ENCODE measurements at places on chromosomes 13 and 19.

DNA sequence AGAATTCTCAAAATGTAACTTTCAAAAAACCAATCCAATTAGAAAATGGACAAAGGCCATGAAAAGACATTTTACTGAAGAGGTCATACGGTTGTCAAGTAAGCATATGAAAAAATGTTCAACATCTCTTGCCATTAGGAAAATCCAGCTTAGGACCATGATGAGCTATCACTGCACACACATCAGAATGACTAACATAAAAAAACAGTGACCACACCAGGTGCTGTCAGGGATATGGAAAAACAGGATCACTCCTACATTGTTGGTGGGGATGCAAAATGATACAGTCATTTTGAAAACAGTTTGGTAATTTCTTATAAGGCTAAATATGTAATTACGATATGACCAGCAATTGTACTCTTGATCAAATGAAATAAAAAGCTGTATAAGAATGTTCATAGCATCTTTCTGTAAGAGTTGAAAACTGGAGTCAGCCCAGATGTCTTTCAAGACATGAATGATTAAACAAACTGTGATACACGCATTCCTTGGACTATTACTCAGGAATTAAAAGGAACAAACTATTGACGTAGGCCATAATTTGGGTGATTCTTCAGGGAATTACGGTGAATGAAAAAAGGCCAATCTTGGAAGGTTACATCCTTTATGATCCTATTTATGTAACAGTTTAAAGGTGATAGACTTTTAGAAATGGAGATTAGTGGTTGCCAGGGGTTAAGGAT, 26.9 kb upstream of the RCBTB2 start:
- no peaks in the 10 kb centered on the region for H3K27me3 ChIP-seq
- no peaks in the 10 kb centered on the region for H3K4me1 ChIP-seq
- no peak overlapping the region for H3K27ac ChIP-seq
- H3K4me3 ChIP-seq = no peak overlapping the region

DNA sequence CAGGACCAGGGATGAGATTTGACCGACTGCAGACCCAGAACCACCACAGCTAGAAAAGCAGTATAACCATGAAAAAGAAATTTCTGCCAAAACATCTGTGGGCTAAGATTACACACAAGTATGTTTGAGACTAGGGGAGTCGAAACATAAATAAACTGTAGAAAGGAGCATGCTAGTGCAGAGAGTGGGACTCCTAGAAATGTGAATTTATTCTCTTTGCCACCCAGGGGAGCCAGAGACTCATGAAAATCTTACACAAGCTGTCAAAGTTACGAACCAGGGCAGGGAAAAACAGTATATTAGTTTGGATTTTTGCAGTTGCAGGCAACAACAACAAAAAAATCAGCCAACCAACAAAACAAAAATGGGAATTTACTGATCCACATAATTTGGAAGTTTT, 12.3 kb upstream of the HSPH1 start:
- DNase-seq = no peak
- no peak overlapping the region for H3K4me3 ChIP-seq
- no peak overlapping the region for H3K27ac ChIP-seq
- no peaks in the 10 kb centered on the region for H3K36me3 ChIP-seq
- no peaks in the 10 kb centered on the region for H3K27me3 ChIP-seq

DNA sequence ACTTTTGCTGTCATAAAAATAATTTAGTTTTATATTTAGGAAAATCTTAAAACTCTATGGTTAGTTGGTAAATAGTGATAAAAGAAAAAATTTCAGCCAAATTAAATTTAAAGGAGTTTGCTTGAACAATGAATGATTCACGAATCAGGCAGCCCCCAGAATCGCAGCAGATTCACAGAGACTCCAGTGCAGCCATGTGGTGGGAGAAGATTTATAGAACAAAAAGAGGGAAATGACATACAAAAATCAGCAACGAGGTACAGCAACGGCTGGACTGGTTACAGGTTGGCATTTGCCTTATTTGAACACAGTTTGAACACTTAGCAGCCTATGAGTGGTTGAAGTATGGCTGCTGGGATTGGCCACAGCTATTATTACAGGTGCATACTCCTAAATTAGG, 96.4 kb upstream of the MYCBP2 start:
- no peaks in the 10 kb centered on the region for H3K36me3 ChIP-seq
- H3K4me3 ChIP-seq = no peak overlapping the region
- no peaks in the 10 kb centered on the region for H3K27me3 ChIP-seq
- no peak for DNase-seq

GRCh38 chr13:110312339-110313031, 5.4 kb downstream of the COL4A2 start:
- H3K4me3 ChIP-seq = peak overlapping the region; percentile 97
- no peak for DNase-seq
- H3K27me3 ChIP-seq = no peaks in the 10 kb centered on the region
- peaks cover 14% of the 10 kb centered on the region for H3K36me3 ChIP-seq
- H3K4me1 ChIP-seq = peaks cover 61% of the 10 kb centered on the region
- peak overlapping the region; percentile 99 for H3K27ac ChIP-seq

GRCh38 chr13:67554286-67554685, 324.1 kb upstream of the PCDH9 start:
- H3K36me3 ChIP-seq = no peaks in the 10 kb centered on the region
- DNase-seq = no peak
- no peaks in the 10 kb centered on the region for H3K27me3 ChIP-seq
- no peak overlapping the region for H3K27ac ChIP-seq
- no peaks in the 10 kb centered on the region for H3K4me1 ChIP-seq

GRCh38 chr13:110334256-110334655, 27.2 kb downstream of the COL4A2 start:
- H3K4me1 ChIP-seq = peaks cover 8% of the 10 kb centered on the region
- no peaks in the 10 kb centered on the region for H3K27me3 ChIP-seq
- H3K4me3 ChIP-seq = no peak overlapping the region
- H3K36me3 ChIP-seq = no peaks in the 10 kb centered on the region
- DNase-seq = no peak

GRCh38 chr13:77430377-77430951, 103.6 kb upstream of the MYCBP2 start:
- H3K27me3 ChIP-seq = no peaks in the 10 kb centered on the region
- H3K4me1 ChIP-seq = no peaks in the 10 kb centered on the region
- H3K36me3 ChIP-seq = no peaks in the 10 kb centered on the region
- no peak for DNase-seq
- no peak overlapping the region for H3K4me3 ChIP-seq

GRCh38 chr13:51626749-51627148, 42.5 kb downstream of the WDFY2 start:
- DNase-seq = no peak
- H3K27me3 ChIP-seq = no peaks in the 10 kb centered on the region
- no peak overlapping the region for H3K4me3 ChIP-seq

GRCh38 chr13:98315902-98316301, 138.8 kb upstream of the RNF113B start:
- no peak for DNase-seq
- no peaks in the 10 kb centered on the region for H3K4me1 ChIP-seq
- H3K27me3 ChIP-seq = no peaks in the 10 kb centered on the region
- H3K27ac ChIP-seq = no peak overlapping the region
- H3K4me3 ChIP-seq = no peak overlapping the region

GRCh38 chr13:79468402-79468801, 12.6 kb upstream of the NDFIP2 start:
- no peak overlapping the region for H3K27ac ChIP-seq
- H3K36me3 ChIP-seq = no peaks in the 10 kb centered on the region
- no peak for DNase-seq
- H3K4me3 ChIP-seq = no peak overlapping the region
- peaks cover 3% of the 10 kb centered on the region for H3K27me3 ChIP-seq

DNA sequence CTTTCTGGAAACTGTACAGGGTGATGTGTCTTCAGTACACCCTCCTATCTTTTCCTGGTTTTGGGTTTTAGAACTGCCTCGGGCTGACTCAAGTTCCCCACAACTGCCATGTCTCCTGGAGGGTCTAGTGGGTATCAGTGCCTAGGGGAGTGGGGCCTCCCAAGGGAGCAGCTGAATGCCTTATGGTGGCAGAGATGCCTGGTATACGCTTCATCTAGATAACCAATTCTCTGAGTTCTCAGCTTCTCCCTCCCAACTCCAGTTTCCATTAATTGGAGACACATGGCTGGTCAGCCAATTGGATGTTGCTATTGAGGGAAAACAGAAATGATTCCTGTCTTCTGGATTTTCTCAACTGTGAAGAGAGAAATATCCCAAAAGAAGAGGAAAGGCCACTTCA, 12.8 kb downstream of the ZNF439 start:
- no peaks in the 10 kb centered on the region for H3K27me3 ChIP-seq
- peaks cover 78% of the 10 kb centered on the region for H3K36me3 ChIP-seq
- no peak overlapping the region for H3K27ac ChIP-seq
- no peaks in the 10 kb centered on the region for H3K4me1 ChIP-seq

DNA sequence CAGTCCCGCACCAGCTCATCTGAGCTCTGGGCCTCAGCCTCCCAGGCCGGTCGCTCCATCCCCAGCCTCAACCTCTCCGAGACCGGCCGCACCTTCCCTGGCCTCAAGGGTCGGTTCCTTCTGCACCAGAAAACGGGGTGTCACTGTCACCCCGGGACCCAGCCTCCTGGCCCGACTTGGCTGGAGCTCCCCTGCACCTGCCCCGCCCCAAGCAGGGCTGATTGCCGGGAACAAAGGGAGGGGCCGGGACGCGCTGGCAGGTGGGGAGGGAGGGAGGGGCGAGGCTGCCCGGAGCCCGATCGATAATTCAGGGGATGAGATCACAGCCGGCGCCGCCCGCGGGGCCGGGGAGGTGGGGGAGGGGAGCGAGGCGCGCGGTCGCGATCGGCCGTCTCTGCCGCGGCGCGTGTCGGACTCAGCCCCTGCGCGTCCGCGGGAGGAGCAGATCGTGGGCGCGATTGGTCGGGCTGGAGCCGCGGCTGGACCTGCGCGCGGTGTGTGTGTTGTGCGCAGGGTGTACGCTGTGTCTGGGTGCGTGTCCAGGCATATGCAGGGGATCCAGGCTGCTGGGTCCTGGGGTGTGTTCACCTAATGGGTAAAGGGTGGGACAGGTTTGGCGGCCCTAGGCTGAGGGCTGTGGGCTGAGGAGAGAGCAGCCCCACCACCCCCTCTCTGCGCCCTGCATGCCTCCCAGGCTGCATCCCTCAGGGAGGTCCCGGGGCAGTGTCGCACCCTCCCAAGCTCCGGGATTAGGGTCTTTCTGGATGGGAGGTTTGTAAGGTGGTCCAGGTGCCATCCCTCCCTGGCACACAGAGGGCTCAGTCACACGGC, 1.1 kb upstream of the SHC2 start:
- no peaks in the 10 kb centered on the region for H3K36me3 ChIP-seq
- no peaks in the 10 kb centered on the region for H3K27me3 ChIP-seq
- peak overlapping the region; percentile 33 for H3K4me3 ChIP-seq
- H3K4me1 ChIP-seq = no peaks in the 10 kb centered on the region
- DNase-seq = no peak
- H3K27ac ChIP-seq = no peak overlapping the region

- H3K4me1 ChIP-seq = peaks cover 28% of the 10 kb centered on the region
- H3K36me3 ChIP-seq = no peaks in the 10 kb centered on the region
- no peak for DNase-seq
- H3K4me3 ChIP-seq = no peak overlapping the region
Measured at GRCh38 chr19:18842166-18842565, 10.4 kb downstream of the UPF1 start.

DNA sequence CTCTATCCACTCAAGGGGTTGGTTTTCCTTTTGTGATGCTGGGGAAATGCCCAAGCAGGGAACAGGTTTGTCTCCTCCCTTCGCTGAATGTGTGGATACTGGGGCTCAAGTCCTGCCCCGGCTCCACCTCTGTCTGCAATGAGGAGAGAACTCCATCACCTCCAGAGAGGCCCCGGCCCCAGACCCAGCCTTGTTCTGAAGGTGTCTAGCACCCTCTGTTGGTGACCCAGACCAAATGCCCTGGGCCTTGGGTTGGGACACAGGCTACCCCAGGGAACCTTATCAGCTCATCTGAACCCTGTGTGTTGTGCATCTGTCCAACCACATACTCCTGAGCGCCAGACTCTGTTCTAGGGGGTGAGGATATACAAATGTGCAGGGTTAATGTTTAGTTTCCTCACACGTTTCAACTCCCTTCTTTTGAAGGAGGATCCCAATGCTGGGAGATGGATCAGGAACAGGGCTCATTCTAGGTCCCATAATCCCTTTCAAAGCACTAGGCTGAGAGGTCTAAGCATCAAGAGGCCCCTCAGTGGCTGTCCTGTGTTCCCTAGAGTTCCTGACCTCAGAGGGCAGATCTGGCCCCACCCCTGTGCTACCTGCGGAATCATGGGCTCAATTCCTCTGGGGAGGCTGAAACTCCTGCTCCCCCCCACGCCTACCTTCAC, 112.5 kb upstream of the SLC7A1 start:
- H3K4me1 ChIP-seq = no peaks in the 10 kb centered on the region
- no peak overlapping the region for H3K27ac ChIP-seq
- no peaks in the 10 kb centered on the region for H3K27me3 ChIP-seq
- no peaks in the 10 kb centered on the region for H3K36me3 ChIP-seq

DNA sequence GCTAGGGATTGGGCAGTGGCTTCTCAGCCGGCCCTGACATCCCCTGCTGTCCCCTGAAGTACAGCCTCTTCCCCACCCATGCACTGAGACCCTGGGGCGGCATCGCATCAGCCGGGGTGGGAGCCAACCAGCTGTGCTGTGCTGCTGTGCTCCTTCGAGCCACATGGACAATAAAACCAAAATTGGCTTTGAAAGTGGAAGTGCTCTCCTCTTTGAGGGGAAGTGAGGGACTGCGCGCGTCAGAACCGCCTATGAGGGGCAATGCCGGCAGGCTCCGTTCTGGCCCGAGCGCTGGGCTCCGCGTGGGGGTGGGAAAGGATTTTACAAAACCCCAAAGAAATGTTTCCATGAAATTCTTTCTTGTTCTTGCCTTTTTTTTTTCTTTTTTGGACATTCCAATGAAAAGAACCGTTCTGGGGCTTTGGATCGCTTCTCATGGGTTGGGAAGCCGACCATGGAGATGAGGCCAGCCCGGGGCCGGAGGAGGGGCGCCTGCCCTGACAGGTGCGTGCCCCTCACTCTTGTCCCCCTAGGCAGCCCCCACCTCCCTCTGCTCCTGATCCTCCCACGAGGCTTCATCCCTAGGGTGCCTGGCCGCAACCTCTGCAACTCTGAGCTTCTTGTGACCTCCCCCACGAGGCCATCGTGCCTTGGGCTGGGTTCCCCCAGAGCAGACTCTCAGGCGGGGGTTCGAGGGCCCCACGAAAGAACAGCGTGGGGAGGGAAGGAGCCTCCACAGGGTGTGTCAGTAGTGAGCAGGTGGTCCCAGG, 22.6 kb downstream of the KLHL26 start:
- H3K27me3 ChIP-seq = no peaks in the 10 kb centered on the region
- peaks cover 98% of the 10 kb centered on the region for H3K4me1 ChIP-seq
- peak overlapping the region; percentile 16 for H3K4me3 ChIP-seq
- H3K27ac ChIP-seq = peak overlapping the region; percentile 96

All from tibial artery (tissue), 4 donors.